ENCODE measurements at places on chromosomes 6 and 20.

- DNase-seq = no peak
Measured at GRCh38 chr20:46145713-46146112, 27.6 kb downstream of the CD40 start.

GRCh38 chr6:102026649-102027048, 633.1 kb downstream of the GRIK2 start:
- DNase-seq = no peak

GRCh38 chr6:135183002-135183531, 2.0 kb downstream of the MYB start:
- DNase-seq = no peak

GRCh38 chr20:41276317-41276751, 41.2 kb downstream of the ZHX3 start:
- no peak for DNase-seq

DNA sequence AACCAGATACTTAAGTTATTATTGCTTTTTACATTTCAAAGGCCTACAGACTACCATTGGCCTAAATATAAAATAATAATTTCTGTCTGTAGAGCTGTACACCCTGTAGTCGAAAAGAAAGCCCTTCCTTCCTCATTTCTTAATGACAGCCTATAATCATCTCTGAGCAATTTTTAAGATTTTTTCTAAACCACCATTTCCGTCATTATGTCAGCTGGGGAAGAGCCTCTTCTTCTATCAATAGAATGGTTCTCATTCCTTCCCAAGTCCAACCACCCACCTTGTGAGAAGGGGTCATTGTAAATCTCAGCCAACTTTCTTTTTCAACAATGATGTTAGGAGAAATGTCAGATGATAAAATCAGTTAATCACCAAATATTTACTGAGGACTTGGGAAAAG, 91.8 kb downstream of the PLEKHG1 start:
- DNase-seq = no peak

- no peak for DNase-seq
Measured at GRCh38 chr6:46915380-46915779, 6.4 kb downstream of the ADGRF5 start.

DNA sequence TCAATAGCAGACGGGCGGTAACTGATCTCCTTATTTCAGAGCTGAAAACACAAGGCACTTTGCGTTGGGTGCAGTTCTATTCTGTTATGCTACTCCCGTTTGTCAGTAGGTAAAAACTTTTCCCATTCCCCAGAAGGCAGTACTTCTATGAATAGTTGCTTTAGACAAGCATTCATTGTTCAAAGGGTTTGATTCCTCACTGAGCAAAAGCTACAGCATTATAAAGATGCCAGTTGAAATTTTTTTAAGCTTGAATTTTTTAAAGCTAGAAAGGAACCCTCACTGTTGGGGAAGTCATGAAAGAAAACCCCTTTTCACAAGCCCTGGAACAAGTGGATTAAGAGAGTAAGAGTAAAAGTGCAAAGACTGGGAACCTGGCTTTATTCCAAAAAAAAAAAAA, 42.3 kb downstream of the FUT9 start:
- no peak for DNase-seq
